RPMI7951 (cell line): ENCODE measurements at places on chromosomes 1 and 21. TPM values are rescaled to one million over a fixed set of nuclear protein-coding genes. Genes with fewer than 3 reads are reported as not detected.

DNA sequence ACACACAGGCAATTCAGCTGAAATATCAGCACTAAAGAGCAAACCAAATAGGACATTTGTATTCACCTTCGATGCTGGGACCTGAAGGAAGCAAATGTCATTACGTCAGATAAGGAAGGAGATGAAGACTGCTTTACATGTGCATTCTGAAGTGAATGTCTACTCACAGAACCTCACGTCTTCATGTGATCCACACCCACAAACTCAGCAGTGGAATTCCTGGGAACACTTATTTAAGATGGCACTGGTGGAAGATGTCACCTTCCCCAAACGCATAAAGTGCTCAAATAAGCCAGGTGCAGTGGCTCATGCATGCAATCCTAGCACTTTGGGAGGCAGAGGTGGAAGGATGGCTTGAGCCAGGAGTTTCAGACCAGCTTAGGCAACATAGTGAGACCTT lies 11.4 kb downstream of the PGBD5 start:
- DNase-seq = no peak

DNA sequence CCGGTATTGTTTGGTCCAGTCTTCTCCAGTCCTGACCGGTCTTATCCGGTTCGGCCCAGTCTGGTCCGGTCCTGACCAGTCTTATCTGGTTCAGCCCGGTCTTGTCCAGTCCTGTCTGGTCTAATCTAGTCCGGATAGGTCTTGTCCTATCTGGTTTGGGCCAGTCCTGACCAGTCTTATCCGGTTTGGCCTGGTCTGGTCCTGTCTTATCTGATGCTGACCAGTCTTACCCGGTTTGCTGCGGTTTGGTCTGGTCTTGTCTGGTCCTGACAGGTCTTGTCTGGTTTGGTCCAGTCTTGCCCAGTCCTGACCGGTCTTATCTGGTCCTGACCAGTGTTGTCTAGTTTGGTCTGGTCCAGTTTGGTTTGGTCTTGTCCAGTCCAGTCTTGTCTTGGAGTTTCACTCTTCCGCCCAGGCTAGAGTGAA lies 30.1 kb downstream of the DHX9 start:
- no peak for DNase-seq

DNA sequence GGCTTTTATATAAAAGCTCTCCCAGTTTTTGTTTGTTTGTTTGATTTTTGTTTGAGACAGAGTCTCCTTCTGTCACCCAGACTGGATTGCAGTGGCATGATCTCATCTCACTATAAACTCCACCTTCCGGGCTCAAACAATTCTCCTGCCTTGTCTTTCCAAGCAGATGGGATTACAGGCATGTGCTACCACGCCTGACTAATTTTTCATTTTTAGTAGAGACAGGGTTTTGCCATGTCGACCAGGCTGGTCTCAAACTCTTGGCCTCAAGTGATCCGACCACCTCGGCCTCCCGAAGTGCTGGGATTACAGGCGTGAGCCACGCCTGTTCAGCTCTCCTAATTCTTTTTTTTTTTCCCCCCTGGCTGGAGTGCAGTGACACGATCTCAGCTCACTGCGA lies 4.4 kb downstream of the PCAT6 start:
- DNase-seq = no peak

DNA sequence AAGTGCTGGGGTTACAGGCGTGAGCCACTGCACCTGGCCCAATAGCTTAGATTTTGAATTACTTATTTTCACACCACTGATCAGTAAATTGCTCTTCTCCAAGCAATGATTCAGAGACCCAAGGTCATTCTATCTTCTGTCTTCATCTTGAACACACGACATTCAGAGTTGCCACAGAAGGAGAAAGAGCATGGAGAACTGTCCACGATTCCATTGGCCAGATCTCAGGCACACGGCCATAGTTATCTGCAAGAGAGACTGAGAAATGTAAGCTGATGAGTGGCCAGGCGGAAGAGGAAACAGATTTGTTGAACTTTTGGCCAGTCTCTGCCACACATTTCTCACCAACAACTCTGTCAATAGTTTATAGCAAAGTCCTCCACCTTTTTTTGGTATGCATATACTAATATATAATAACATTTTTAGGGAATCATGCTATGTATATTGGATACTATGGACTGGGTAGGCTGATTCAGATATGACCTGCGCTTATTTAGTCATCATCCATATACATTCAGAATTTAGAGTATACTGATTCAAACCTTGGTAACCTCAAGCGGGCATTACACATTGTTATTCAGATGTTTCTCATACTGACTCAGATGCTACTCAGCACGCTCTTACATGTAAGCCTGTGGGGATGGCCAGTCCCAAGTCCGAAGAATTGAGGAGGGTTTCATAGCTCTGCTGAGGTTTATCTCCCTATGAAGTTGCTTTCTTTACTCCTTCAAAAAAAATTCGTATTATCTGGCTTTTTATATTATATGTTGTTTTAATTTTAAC lies 25.5 kb upstream of the CAP1 start:
- DNase-seq = peak; percentile 77

- no peak for DNase-seq
These were observed 4.0 kb downstream of the DIRAS3 start for GRCh38 chr1:68046423-68046822.

- no peak for DNase-seq
These were observed 8.2 kb downstream of the UMODL1 start for GRCh38 chr21:42079008-42079938.

- no peak for DNase-seq
These were observed 61.2 kb downstream of the MPZL1 start for GRCh38 chr1:167782946-167783345.

DNA sequence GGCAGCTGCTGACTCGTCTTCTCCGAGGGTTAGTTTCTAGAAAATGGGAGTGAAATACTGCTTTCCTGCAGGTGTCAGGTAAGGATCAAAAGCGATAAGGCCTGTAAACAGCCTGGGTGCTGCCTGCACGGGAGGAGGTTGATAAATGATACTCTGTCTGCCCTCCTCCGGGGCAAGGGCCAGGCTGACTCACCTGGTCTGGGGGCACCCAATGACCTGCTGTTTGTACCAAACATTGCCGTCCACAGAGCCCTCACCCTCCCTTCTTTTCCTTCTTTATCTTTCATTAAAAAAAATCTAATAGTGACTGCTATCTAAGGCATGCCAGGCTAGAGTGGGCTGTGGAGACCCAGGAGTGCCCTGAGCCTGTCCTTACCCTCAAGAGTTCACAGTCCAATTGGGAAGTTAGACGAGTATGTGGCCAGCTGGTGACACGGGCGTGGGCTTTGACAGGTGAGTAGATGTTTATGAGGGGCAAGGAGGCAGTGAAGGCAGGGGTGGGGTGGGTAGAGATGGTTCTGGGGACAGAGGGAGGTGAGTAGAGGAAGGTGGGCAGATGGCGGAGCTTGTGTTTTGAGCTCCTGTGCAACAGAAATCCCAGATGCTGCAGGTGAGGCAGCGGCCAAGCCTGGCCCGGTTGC lies 16.2 kb downstream of the EDN2 start:
- DNase-seq = no peak

DNA sequence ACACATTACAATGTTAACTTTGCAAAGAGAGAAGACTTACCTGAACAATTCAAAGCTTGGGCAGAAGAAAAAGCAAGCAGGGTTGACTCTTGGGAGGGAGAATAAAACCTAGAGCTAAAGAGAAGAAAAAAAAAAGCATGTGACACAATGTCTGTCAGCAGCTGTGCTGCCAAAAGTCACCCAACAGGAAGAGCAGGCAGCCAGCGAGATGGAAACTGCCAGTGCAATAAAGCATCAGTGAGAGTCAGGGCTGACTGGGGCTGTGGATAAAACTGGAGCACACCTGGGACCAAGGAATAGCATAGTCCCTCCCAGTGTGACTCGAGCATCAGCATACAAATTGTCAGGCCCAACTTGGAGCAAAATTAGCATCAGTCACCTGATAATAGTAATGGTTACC lies 65.0 kb upstream of the SLC22A15 start:
- no peak for DNase-seq

DNA sequence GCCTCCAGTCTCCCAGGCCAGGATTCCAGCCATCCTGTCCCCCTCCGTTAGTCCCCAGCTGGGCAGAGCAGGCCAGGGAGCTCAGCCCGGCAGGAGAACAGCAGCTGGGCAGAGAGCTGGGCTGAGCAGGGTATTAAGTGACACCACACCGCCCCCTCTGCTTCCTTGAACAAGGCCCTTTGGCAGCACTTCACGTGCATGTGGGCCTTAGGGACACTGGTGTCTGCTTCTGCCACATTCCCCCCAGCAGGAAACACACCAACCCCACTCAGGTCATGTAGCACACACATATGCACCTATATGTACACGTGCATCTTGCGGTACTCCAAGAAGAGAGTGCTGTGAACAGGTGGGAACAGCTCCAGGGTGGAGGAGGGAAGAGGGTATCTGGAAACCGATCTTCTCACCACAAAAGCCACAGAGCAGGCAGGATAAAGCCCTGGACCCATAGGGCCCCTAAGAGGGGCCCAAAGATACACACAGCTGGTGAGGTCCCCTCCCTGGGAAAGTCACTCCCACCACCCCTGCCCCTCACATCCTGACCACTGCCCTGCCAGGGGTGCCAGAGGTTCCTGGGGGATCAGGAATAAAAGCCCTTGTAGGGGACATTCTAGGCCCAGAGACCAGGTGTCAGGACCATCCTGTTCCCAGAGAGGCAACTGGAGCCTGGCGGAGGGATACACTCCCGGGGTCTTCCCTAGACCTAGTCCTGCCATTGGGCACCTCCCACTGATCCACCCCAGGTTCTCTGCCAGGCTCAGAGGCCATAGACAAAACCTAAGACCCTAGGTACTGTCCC lies 4.5 kb downstream of the EPHA2 start:
- DNase-seq = peak; percentile 87

- no peak for DNase-seq
These were observed 28.1 kb downstream of the TMEM50B start for GRCh38 chr21:33451634-33452071.

DNA sequence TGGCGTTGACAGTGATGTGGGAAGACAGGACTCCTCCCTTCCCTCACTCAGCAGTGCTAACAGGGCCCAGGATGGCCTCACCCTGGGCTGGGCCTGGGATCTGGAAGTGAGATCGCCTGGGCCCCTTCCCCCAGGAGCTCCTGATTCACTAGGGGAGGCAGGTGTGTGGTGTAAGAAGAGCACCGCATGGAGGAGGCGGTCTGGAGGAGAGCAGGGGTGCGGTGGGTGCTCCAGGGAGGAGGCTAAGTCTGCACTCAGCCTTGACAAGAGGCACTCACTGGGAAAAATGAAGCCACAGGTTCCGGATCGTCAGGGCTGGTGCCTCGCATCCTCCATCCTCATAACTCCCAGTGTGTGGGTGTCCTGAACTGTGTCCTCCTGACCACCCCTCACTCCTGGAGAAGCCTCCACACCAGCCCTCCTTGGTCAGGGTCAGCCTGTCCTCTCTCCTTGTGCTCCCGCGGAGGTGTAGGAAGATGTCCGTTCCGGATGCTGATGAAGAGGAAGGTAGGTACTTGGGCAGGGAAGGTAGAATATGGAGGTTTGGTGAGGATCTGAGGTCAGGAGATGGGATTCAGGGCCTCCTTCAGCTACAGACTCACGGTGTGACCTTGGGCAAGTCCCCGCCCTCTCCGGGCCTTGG lies 142.1 kb upstream of the WNT4 start:
- no peak for DNase-seq

GRCh38 chr1:104195395-104195794 lies 445.7 kb downstream of the AMY1C start:
- no peak for DNase-seq

GRCh38 chr1:223001653-223002634 lies 141.1 kb downstream of the TLR5 start:
- DNase-seq = peak; percentile 20

DNA sequence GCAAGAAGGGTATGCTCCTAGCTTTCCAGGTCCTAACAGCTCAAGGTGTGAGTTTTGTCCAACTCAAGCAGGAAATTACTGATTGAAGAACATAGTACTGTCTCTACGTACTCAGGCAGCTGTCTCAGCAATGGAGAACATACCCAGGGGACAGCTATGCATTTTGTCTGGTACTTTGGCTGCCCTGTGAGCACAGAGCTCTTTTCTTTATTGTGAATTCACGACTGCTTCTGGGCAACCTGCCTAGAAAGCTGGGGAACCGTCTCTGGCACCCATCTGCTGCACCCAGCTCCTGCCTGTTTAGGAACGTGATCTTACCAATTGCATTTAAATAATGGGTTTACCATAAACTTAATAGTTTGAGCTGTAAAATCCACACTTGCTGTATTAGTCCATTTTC lies 258.1 kb downstream of the HHAT start:
- no peak for DNase-seq

DNA sequence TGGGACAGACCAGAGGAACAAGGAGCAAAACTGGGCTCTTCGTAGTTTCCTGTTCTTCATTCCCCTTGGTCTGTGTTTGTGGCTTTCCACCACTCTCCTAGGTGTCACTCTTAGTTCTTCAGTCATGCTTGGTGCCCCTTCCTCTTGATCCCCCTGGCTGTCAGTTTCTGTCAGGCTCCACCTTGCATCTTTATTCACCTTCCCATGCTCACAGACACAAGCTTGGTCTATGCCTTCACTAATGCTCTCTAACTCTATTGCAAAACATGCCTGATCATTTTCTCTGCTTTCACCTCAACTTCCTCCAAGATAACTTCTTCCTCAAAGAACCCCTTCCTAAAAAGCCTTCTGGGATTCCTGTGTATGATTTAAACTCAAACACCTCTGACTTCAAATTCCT lies 122.9 kb downstream of the GLUL start:
- no peak for DNase-seq

DNA sequence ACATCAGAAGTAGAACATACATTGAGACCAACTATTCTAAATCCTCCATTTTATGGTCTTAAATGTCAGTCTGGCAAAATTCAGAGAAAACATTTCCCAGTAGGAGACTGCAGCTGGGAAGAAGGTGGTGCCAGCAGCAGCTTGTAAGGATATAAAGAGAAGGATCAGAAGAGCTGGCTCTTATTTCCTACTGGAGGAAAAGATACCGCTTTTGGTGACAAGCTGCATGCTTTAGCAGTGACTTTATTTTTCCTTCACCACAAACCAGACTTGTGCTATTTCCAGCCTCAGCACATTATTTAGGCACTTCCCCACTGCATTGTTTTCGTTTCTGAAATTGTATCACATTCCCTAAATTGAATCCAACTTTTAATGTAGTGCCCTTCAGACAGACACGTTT lies 28.4 kb downstream of the RNF11 start:
- peak; percentile 95 for DNase-seq

DNA sequence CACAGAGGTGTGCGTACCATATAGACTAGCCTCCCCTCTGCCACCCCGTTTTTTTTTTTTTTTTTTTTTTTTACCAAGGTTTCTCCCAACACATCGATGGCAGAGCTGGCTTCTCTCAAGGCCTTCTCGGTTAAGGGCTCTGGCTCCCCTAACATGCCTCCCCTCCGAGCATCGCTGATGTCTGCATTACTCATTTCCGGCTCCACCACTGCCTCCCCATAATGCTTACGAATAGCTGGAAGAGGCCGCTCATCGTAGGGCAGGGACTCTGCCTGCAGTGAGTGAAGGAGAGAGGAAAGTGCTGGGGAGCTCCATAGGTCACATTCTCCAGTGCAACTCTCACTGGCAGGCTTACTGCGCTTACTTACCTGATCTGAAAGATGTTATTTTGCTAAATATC lies 20.6 kb downstream of the CEP104 start:
- no peak for DNase-seq

The CFHR3 gene
- total RNA-seq = not detected in 2 replicates

The SLC35E2B gene
- total RNA-seq = 10.1 and 10.9 TPM in 2 replicates

The OLIG2 gene
- total RNA-seq = 0.72 and 0.88 TPM in 2 replicates

The CFAP107 gene
- total RNA-seq = not detected in 2 replicates

The FAM163A gene
- total RNA-seq = not detected in 2 replicates

The OR2G6 gene
- not detected in 2 replicates for total RNA-seq

The PTCH2 gene
- total RNA-seq = under 0.01 and 0.12 TPM in 2 replicates

The PCSK9 gene
- under 0.01 TPM in 1 of 2 replicates, not detected in the other for total RNA-seq

The CFHR1 gene
- not detected in 2 replicates for total RNA-seq

The RUNX3 gene
- 9.5 and 10.4 TPM in 2 replicates for total RNA-seq

The FCGR3B gene
- not detected in 2 replicates for total RNA-seq

The IFNAR1 gene
- 16.7 and 19.3 TPM in 2 replicates for total RNA-seq
